ENCODE measurements at places on chromosomes 13 and 19. TPM values are rescaled to one million over a fixed set of nuclear protein-coding genes. Genes with fewer than 3 reads are reported as not detected.

DNA sequence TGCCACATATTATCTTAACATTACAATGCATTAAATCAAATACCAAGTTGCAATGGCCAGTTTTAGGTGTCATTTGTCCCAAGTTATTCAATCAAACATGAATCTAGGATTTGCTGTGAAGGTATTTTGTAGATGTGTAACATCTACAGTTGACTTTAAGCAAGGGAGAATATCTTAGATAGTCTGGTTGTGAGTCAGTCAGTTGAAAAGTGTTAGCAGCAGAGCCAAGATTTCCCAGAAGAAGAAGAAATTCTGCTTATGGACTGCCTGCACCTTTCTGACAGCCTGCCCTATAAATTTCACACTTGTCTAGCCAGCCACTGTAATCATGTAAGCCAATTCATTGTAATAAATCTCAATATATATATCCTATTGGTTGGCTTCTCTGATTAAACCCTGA, 41.3 kb upstream of the INTS6 start:
- DNase-seq, result no peak
- H3K4me3 ChIP-seq, result no peak overlapping the region
- H3K36me3 ChIP-seq, result no peaks in the 10 kb centered on the region
- peaks cover 3% of the 10 kb centered on the region for H3K4me1 ChIP-seq

The RASGRP4 gene
- total RNA-seq, result not detected

DNA sequence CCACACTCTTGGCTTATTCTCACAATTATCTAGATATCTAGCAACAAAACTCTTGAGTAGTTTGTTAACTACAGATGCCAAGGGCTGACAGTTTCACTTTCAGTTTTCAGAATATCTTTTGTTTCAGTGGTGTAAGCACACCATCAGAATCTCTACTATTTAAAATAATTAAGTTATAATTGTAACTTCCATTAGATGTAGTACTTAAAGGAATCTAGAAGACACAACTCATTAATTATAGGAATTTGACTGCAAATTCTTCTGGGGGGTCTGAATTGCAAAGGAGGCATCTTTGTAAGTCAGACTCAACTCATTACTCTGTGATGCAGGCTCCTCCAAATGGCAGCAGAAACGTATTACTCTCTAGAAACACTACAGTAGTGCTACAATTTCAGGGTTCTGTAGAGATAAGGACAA, 44.9 kb upstream of the USPL1 start:
- peak overlapping the region; percentile 51 for H3K4me3 ChIP-seq
- DNase-seq, result no peak

The CCDC122 gene
- total RNA-seq, result 7.3 TPM

All from chondrocyte (in vitro differentiated cells).